Stimulated activated CD8-positive, alpha-beta memory T cell treated with anti-CD3 and anti-CD28 coated beads, Interleukin-7, amount 100 ng/mL, for 48 hours (primary cell): ENCODE measurements at places on chromosomes 11 and 22.

- DNase-seq: peak; percentile 32
Observed at GRCh38 chr11:35343033-35343598, 76.2 kb downstream of the SLC1A2 start.

GRCh38 chr11:71349627-71350026, 97.2 kb upstream of the SHANK2 start:
- DNase-seq: no peak

DNA sequence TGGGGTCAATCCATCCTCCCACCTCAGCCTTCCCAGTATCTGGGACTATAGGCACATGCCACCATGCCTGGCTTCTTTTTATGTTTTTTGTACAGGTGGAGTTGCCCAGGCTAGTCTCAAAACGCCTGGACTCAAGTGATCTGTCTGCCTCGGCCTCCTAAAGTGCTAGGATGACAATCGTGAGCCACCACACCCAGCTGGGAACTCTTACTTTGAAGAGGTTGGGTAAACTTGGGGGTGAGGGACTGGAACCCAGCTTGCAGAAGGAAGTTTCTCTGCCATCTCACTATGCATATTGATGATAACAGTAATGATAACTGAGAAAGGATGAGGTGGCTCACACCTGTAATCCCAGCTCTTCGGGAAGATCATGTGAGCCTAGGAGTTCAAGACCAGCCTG, 35.9 kb downstream of the ACO2 start:
- no peak for DNase-seq

- no peak for DNase-seq
Observed at GRCh38 chr22:41557401-41558240, 3.2 kb upstream of the CSDC2 start.

GRCh38 chr11:121367844-121368225, 75.3 kb downstream of the SC5D start:
- no peak for DNase-seq

DNA sequence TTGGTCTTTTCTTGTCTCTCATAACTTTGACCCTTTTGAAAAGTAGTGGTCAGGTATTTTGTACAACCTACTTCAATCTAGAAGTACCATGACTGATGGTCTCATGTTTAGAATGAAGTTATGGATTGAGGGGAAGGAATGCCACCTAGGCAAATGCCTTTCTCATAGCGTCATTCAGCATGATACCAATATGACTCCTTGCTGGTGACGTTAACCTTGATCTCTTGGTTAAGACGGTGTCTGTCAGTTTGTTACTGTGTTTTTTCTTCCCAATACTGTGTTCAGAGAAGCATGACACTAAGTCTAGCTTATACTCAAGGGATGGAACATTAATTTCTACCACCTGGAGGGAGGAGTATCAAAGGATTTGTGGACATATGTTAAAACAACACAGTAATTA, 130.9 kb downstream of the KIF18A start:
- DNase-seq: no peak

DNA sequence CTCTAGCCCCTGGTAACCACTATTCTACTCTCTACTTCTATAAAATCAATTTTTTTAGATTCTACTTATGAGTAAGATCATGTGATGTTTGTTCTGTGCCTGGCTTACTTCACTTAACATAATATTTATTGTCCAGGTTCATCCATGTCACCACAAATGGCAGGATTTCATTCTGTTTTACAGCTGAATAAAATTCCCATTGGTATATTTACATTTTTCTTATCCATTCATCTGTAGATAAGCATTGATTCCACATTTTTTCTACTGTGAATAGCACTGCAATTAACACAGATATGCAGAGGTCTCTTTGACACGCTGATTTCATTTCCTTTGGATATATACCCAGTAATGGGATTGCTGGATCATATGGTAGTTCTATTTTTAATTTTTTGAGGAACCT, 15.8 kb downstream of the SLC25A17 start:
- DNase-seq: no peak
